ENCODE measurements at places on chromosomes 12 and 14. TPM values are rescaled to one million over a fixed set of nuclear protein-coding genes. Genes with fewer than 3 reads are reported as not detected.

- no peak for DNase-seq
Observed at GRCh38 chr12:51636581-51636980, 45.5 kb downstream of the SCN8A start.

GRCh38 chr14:74908861-74909341 is 14.2 kb downstream of the RPS6KL1 start:
- no peak for DNase-seq

DNA sequence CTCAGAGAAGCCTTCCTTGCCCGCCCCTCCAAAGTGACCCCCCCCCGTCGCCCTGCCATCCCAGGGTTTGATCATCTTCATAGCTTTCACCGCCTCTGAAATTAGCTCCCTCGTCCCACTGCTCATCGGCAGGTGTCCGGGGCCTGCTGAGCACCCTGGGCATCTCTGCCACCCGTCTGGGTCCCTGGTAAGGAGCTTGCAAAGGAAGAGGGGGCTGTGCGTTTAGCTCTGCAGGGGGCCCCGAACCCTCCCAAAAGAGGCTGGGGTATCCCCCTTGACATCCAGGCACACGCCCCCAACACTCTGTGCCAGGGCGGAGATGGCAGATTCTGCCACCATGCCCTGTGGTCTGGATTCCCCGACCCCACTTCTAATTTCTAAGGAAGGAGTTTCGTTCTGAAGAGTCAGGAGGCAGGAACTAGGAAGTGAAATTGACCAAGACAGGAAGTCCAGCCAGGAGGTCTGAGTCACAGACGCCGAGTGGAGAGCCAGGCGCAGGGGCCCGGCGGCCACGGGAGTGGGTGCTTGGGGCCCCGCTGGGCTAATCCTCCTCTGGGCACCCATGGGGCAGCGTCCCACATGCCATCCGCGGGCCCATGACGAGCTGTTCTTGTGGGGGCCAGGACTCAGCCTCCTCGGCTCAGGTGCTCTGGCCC is 95.7 kb downstream of the RFLNA start:
- DNase-seq = peak; percentile 78

DNA sequence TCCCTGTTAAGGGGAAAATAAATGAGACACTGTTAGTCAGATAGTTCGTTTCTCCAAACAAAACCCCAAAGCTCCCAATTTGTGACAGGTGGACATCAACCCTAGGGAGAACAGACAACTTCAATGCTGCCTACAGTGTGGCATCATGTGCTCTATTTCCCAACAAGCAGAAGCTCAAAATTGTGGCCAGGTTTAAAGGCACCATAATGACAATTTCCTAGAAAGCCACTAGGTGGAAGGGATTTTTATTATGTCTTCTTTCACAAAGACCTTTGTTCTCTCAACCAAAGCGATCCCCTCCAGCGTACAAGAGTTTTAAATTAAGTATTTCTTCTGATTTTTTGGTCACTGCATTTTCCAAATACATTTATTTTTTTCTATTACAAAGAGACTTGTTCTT is 88.0 kb upstream of the MBIP start:
- DNase-seq = peak; percentile 4

GRCh38 chr12:124577986-124578385 is 10.6 kb upstream of the NCOR2 start:
- DNase-seq = no peak

- no peak for DNase-seq
Observed at GRCh38 chr12:24679126-24679525, 269.8 kb downstream of the BCAT1 start.

DNA sequence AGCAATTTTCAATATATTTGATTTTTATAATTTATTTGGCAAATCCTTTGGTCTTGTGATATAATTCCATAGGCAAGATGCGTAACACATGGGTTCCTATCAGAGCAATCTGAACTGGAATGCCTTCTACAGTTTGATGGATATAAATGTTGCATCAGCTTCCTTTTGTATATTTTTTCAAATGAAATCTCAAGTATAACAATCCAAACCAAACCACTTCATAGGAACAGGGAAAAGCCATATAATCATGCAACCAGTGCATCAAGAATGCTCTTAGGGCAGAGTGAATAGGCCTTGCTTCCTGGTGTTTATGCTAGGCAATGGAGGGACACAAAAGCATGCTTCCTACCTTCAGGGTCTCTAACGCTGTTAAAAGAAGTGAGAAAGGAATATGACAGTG is 34.5 kb downstream of the EFCAB11 start:
- no peak for DNase-seq

DNA sequence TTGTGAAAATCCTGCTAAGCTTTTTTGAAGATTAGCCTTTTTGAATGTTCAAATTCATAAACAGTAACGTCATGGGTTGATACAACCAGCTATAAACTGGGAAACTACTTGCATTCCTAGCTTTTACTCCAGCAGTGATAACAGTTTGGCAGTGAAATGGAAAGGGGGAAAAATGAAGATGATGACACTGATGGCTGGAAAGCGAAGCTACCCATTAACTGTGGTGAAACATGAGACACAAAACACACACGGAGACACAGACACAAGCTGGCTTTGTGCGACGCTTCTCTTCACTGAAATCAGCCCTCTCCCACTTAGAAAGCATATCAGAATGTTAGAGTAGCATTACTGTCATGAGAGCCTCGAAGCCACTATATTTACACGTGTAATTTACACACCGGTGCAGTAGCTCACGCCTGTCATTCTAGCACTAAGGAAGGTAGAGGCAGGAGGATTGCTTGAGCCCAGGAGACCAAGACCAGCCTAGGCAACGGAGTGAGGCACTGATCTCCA is 15.7 kb downstream of the VPS37B start:
- no peak for DNase-seq

Gene TRPV4
- polyA plus RNA-seq = 0.09 TPM
